Heart right ventricle (tissue), 16 donors: ENCODE measurements at places on chromosomes 3 and 15.
A peak's percentile ranks its signal among the peaks of the same experiment; 100 is the strongest.

DNA sequence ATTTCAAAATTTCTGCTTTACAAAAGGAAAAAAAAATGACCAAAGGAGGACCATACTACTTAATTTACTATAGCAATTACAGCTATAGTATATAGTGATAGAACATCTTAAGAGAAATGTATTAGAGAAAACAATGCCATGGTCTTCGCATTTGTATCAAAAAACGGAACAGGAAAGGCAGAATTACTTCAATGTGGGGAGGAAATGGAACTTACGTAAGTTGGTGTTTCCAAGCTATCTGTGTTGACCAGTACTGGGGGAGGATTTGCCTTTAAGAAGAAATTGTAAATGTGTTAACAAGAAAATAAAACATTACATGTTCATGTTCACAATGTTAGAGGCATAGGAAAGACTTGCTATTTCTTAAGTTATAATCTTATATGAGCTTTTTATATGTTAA is 119.9 kb upstream of the MELTF start:
- H3K4me3 ChIP-seq = no peak overlapping the region
- DNase-seq = no peak
- no peaks in the 10 kb centered on the region for H3K27me3 ChIP-seq
- peaks cover 4% of the 10 kb centered on the region for H3K4me1 ChIP-seq

- H3K4me3 ChIP-seq = no peak overlapping the region
- H3K36me3 ChIP-seq = peaks cover 2% of the 10 kb centered on the region
- H3K4me1 ChIP-seq = peaks cover 75% of the 10 kb centered on the region
- no peak for DNase-seq
- no peak overlapping the region for H3K27ac ChIP-seq
Observed at GRCh38 chr3:16374935-16375245, 109.9 kb downstream of the OXNAD1 start.

DNA sequence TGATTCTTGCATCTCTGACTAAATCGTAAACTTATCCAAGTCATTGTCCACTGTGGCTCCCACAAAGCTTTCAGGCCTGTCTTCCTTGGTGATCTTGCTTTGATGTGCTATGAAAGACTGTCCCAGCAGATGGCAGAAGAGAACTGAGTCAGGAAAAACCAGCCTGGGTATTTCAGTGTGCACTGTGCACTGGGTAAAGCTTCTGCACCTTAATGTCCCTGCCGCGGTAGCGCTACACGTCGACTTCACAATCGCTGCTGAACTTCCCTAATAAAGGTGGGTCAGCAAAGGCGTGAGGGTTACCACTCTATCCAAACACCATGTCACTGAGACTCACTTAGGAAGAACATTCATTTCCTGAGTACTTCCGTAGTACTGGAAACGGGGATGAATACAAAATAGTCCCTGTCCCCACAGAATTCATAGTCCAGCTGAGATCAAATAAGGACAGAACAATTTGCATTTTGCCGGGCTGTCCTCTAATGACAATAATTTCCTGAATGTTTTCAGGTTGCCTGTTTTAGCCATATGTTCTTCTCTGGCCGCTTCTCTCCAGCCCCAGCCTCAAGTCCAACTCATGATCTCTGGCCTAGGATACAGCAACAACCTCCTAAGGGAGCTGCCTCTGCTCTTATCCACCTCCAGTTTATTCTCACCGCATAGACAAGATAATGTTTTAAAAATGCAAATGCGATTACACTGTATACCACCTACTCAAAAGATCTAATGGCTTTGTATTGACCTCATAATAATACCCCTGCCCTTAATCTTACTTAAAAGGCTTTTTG is 83.6 kb upstream of the AKAP13 start:
- peaks cover 10% of the 10 kb centered on the region for H3K4me1 ChIP-seq
- DNase-seq = peak; percentile 32
- H3K27me3 ChIP-seq = no peaks in the 10 kb centered on the region
- no peaks in the 10 kb centered on the region for H3K36me3 ChIP-seq
- peak overlapping the region; percentile 21 for H3K4me3 ChIP-seq
- H3K27ac ChIP-seq = peak overlapping the region; percentile 22

GRCh38 chr3:59566481-59566975 is 516.7 kb upstream of the CFAP20DC start:
- H3K27me3 ChIP-seq = no peaks in the 10 kb centered on the region
- H3K4me3 ChIP-seq = no peak overlapping the region
- H3K27ac ChIP-seq = no peak overlapping the region
- H3K36me3 ChIP-seq = no peaks in the 10 kb centered on the region
- no peak for DNase-seq

- H3K27me3 ChIP-seq = no peaks in the 10 kb centered on the region
- no peak overlapping the region for H3K4me3 ChIP-seq
- H3K36me3 ChIP-seq = no peaks in the 10 kb centered on the region
- H3K27ac ChIP-seq = no peak overlapping the region
- H3K4me1 ChIP-seq = no peaks in the 10 kb centered on the region
- DNase-seq = no peak
Observed at GRCh38 chr3:191119415-191120295, 79.4 kb upstream of the OSTN start.
